ENCODE measurements at places on chromosomes 11 and 22.

DNA sequence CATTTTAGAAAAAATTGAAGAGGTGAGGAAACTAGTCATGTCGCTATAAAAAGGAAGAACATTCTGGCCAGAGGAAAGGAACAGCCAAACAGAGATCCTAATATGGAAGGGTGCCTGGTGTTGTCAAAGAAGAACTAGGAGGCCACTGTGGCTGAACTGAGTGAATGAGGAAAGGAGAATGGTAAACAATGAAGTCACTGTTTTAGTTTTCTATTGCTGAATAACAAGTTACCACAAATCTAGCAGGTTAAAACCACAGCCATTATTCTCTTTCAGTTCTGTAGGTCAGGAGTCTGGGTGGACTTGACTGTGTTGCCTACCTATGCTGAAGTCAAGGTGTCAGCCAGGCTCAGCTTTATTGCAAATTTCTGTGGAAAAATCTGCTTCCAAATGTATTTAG, 549.3 kb upstream of the CCDC90B start:
- DNase-seq, result no peak

- no peak for DNase-seq
Measured at GRCh38 chr11:69449320-69450063, 32.0 kb upstream of the LINC01488 start.

- no peak for DNase-seq
Measured at GRCh38 chr11:113697756-113698407, 8.2 kb downstream of the TMPRSS5 start.

GRCh38 chr11:79890272-79890671, 449.4 kb upstream of the TENM4 start:
- DNase-seq, result no peak

DNA sequence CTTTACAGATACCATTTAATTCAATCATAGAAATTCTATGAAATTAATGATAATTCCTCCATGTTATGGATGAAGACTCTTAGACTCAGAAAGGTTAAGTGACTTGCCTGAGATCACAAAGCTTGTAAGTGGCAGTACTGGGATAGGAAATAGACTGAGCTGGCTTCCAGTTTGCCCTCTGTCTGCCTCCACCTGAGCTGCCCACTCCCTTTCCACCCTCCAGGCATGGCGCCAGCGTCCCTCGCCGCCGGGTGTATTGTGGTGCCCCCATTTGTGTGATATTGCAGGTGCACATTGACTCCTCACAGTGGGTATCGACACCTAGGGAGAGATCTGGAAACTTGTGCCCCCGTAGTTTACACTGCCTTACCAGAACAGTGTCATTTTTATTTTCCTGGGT, 9.4 kb upstream of the RPS3 start:
- no peak for DNase-seq

GRCh38 chr11:104968856-104969776, 742 bp upstream of the CASP4 start:
- DNase-seq, result no peak

DNA sequence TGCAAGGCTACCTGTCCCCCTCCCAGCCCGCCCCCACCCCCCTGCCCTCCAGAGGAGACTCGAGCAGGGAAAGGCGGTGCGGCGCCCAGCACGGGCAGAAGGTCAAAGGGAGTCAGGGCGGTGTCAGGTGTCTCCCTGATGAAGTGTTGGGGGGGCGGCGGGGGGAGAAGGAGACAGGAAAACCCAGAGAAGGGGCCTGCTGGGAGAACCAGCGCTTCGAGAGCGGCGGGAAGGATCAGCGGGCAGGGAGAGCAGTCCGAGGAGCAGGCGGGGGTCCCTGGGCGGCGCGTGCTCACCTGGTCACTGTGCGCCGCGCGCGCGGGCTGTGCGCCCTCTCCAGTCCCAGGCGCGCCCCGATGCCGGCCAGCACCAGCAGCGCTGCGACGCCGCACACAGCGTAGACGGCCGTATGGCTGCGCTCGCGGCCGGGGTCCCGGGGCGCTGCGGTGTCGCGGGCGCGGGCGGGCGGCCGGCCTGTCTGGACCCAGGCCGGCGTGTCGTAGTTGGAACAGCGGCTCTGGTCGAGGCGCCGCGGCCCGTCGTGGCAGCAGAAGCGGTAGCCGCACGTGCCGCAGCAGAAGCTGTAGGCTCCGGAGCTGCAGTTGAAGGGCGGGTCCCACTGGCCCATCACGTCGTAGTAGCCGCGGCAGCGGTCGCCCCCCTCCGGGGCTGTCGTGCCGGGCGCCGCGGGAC, 886 bp downstream of the SHISA8 start:
- no peak for DNase-seq

DNA sequence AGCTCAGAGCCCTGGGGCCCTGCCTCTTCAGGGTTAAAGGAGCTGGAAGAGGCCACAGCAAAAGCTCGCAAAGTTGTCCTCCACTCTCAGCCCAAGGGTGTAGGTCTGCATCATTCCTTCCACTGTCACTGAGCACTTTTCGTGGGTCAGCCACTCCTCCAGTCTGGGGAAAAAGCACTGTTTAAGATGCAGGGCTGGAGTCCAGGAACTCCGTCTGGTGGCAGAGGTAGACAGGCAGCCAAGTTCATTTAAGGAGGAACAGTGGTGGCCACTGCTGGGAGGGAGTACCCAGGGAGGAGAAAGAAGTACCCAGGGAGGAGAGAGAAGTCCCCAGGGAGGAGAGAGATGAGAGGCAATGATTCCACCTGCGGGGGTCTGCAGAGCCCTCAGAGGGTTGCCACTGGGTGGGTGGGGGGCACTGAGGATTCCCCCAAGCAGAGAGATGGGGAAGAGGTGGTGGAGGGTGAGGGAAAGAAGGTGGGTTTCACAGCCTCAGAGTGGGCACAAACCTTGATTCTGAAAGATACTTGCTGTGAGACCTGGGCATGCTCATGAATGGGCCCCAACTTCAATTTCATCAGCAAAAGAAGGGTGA, 70.0 kb upstream of the B3GAT1 start:
- DNase-seq, result no peak

DNA sequence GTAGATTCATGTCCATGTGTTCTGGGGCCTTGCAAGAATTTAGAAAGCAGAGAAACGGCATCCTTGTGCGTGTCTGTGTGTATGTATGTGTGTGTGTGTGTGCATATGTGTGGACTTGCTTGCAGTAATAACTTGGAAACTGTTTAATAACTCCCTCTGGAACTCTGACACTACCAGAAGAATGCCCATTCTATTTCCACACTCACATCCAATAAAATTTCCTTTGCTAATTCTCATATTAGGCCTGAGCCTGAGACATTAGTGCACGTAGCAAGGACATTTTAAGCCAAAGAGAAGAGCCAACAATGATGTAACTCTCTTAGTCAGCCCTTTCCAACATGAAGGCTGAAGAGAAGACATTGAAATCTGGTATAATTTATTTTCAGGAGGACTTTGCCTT, 3.2 kb downstream of the OR4D6 start:
- no peak for DNase-seq

GRCh38 chr22:36220451-36220921, 18.8 kb downstream of the APOL2 start:
- DNase-seq, result no peak

DNA sequence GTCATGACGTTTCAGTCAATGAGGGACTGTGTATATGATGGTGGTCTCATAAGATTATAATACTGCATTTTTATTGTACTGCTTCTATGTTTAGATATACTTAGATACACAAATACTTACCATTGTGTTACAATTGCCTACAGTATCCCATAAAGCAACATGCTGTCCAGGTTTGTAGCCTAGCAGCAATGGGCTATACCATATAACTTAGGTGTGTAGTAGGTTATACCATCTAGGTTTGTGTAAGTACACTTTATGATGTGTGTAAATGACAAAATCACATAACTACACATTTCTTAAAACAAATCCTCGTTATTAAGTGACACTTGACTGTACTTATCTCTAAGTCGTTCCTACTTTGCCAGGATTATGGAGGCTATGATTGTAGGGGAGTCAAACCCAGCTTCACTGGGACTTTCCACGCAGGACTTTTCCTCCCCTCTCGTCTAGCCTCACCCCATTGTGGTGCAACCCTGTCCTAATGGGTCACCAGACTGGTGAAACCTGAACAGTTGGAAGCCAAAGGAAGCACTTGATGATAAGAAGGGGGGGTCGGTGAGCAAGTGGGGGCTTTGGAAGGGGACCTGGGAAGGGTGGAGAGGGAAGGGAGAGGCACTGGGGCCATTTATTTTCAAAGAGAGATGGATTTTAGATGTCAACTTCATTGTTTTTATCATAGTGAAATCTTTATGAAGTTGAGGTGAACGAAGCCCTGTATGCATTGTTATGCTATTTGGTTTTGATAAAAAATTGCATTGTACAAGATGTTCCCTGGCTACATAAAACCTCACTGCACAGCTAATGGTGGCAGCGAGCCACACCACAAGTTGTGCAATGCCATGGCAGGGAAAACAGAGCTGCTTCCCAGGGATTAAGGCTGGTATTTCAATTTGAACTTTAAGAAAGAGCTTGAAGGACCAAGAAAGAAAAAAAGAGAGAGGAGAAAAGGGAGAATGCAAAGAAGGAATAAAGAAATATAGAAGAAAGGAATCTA, 129.1 kb downstream of the EHF start:
- no peak for DNase-seq

- DNase-seq, result no peak
Measured at GRCh38 chr11:126973051-126973450, 27.5 kb downstream of the KIRREL3 start.

- DNase-seq, result no peak
Measured at GRCh38 chr22:27517361-27518155, 284.0 kb downstream of the MN1 start.

DNA sequence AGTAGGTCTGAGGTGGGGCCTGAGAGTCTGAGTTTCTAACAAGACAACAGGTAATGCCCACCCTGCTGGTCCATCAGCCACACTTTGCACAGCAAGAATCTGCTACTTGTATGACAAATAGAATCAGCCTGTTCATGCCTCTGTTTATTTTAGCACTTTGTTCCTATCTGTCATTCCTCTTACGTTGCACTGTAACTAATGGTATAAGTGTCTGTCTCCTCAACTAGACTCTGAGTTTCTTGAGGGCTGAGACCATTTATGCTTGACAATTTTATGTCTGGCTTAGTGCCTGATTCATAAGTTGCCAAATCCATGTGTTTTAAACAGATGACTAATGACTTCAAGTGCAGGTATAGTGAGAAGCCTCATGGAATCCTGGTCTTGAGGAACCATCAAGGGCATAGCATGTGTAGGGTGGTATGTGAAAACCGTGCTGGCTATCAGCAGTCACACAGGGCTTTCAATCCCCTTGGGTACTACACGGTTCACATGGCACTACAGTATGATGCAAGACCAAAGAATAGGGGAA, 209.7 kb downstream of the C11orf91 start:
- no peak for DNase-seq

- DNase-seq, result no peak
Measured at GRCh38 chr22:47250995-47251765, 488.7 kb downstream of the TBC1D22A start.

DNA sequence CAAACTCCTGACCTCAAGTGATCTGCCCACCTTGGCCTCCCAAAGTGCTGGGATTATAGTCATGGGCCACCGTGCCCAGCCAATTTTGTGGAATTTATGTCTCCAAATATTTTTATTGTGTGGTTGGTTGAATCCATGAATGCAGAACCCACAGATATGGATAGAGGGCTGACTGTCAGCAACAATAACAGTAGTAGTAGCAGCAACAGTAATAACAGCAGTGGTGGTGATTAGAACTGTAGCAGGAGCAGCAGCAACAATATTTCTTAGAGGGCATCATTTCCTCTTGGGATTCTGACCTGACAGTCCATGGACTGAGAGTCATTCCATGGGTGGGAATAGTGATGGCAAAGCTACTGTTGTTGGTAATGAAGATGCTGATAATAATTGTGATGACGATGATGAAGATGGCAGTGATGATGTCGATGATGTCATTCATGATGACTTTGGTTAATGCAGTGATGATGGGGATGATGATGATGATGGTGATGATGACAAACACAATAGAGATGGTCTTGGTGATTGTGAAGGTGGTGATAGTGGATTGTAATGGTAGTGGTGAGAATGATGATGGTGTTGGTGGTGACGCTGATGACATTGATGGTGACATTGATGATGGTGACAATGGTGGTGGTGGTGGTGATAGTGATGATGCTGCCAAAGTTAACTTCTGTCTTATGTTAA, 13.9 kb upstream of the CD82 start:
- DNase-seq, result no peak

GRCh38 chr11:86255896-86256295, 11.3 kb downstream of the EED start:
- DNase-seq, result no peak

GRCh38 chr11:17822401-17822781, 87.8 kb downstream of the KCNC1 start:
- no peak for DNase-seq

- DNase-seq, result no peak
Measured at GRCh38 chr11:113977701-113978100, 2.8 kb downstream of the HTR3A start.

GRCh38 chr11:68471360-68472340, 11.1 kb downstream of the PPP6R3 start:
- no peak for DNase-seq

GRCh38 chr11:77580712-77581337, 8.9 kb upstream of the AQP11 start:
- no peak for DNase-seq

- DNase-seq, result no peak
Measured at GRCh38 chr11:61879152-61879551, 12.2 kb downstream of the FADS3 start.

DNA sequence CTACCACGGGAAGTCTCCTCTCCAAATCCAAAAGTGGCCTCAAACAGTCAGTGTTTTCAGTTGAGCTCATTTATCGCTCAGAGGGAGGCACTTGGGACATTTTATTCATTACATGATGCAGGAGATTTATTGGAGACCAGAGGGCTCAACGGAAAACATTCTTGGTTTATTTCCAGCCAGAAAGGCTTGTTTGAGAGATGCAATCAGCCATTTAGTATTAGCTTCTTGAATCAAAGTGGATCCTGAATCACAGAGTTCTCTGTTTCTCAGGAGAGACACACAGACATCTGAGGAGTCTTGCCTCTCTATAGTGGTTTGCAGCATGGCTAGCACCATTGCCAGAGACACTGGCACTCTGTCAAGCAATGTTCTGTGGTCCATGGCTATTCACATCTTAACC, 31.5 kb downstream of the CD44 start:
- DNase-seq, result no peak

DNA sequence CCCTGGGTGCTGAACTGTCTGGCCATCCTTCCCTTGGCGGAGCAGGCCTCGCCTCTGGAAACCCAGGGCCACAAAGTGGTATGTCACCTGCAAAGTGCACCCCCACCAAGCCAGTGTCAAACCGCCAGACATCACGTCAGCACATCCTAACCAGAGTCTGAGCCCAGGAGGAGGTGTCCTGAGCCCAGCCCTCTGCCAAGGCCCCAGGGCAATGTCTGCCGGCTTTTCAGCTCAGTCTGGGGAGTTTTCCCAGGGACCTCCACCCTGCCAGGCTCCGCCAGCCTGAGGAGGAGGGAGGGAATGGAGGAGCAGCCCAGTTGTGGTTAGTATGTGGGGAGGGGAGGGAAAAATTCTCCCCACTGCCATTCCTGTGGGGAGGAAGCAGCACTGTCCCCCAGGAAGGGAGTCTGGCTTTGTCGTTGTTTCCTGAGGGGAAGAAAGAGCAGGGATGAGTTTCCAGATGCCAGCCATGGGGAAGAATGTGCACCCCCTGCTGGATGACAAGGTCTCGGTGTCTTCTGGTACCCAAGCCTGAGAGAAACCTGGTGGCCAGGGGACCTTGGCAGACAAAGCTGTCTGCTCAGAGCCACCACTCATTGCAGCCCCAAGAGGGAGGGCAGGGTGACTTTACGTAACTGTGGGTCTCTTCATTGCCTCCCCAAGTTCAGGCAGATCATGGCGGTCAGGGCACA, 81.4 kb upstream of the CD82 start:
- DNase-seq, result no peak

All from stimulated activated CD8-positive, alpha-beta memory T cell treated with anti-CD3 and anti-CD28 coated beads, Interleukin-4, amount 100 ng/mL, for 4 hours (primary cell).